ENCODE measurements at places on chromosomes 3 and 15.

DNA sequence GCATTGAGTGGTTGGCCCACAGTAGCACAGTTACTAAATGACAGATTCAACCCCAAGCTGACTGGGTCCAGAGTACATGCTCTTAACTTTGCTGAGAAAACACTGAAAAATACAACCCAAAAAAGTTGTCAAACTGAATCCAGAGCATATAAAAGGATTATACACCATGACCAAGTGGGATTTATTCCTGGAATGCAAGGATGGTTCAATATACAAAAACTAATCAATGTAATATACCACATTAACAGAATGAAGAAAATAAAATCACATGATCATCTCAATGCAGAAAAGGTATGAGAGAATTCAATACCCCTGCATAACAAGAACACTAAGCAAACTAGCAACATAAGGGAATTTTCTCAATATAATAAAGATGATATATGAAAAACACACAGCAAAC, 98.5 kb downstream of the STAG1 start:
- DNase-seq = no peak

- DNase-seq = no peak
These were observed 33.0 kb downstream of the MITF start for GRCh38 chr3:69772152-69772867.

GRCh38 chr15:77643764-77644163, 11.1 kb upstream of the LINGO1 start:
- no peak for DNase-seq

DNA sequence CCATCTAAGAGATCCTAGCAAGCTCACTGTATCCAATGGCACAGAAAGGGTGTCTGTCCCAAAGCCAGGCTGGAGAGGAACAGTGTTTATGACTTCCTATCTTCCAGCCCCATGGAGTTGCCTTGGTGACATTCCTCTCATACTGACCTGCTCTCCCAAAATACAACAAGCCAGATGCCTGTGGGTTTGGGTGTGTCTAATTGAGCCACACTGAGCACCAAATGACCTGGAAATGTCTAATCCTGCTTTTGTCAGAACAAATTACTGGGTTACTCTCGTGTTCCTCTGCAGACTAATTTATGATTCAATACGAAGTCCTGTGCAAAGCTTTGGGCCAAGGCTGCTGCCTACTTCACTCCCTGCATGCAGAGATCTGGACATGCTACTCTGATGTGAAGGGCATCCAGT, 98.1 kb upstream of the STRIT1 start:
- DNase-seq = no peak

GRCh38 chr15:76172782-76173181, 113.0 kb downstream of the TMEM266 start:
- no peak for DNase-seq

GRCh38 chr3:38805765-38806386, 10.1 kb downstream of the SCN10A start:
- peak; percentile 75 for DNase-seq

DNA sequence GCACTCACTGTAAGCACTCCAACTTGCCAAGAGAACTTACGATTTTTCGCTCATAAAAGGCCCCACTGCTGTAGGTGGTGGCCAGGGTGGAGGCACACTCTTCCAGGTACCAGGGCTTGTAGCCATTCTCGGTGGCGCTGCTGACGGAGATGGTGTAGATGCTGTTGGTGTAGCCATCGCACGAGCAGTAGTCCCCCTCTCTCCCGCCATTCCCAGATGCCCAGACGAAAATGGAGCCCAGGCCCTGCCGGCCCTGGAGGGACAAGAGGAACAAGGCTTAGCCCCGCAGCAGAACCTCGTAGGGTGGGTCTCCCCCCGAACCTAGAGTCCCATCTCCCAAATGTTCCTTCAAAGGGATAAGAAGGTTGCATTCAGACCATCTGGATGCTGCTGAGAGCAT, 96.3 kb downstream of the PCSK6 start:
- DNase-seq = no peak

- no peak for DNase-seq
These were observed 63.9 kb upstream of the RGMA start for GRCh38 chr15:93152951-93153350.

GRCh38 chr15:89490081-89490813, 6.1 kb downstream of the RHCG start:
- DNase-seq = no peak

GRCh38 chr3:7710284-7710683, 791.3 kb upstream of the LMCD1 start:
- no peak for DNase-seq

DNA sequence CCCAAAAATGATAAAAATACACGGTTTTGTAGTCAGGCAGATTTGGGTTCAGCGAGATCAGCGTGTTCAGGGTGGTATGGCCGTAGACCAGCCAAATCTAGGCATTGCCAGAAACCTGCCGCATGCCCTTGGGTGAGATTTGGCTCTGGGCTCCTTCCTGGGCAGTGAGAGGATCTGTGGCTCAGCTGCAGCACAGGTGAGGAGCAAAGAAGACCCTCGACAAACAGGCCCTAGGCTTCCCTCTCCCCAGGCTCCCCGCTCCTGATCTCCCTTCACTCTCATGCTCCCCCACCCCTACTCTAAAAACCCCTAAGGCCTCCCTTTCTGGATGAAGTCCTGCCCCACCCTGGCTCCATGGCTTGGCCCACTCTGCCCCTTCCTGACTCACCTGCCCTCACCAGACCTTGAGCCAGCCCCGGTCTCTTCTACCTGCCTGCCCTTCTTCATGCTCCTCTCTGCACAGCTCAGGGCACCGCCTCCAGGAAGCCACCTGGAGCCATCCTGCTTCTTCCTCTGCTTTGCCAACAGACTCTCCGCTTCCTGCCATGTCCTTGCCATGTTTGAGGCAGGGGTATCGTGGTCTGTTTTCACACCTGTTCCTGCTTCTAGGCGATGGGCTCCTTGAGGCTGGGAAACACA, 88.1 kb downstream of the CORO2B start:
- DNase-seq = no peak

DNA sequence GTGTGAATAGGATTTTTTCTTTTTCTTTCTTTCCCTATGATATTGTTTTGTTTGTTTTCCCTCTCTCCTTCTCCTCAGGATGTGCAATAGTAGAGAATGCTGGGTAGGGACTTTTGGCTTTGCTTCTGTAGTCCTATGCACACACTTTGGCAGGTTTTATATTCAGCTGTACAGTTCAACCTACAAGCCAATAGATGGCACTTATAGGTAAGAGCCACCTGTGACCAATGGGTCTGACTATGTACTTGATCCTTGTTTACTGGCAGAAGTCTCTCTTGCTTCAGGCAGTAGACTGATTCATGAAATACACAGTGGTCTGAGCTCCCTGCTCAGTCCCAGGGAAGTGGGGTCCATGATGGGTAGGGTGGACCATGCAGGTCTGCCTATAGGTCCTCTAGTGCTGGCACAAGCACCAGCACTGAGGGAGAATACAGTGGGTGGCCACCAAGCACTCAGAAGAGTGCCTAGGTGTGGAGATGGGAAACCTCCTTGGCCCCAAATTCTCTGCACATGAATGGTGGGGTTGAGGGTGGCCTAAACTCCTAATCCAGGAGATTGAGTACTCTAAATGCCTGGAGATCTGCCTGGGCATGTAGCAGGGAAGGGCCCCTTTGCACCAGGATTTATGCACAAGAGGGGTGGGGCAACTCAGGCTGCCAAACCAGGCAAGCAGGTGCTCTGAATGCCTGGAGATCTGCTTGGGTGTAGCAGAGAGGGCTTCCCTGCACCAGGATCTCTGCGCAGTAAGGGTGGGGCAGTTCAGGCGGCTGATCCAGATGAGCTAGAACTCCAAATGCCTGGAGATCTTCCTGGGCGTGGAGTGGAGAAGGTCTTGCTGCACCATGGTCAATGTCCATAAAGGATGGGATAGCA, 176.1 kb downstream of the DOCK3 start:
- DNase-seq = no peak

GRCh38 chr3:53191836-53192480, 30.9 kb downstream of the PRKCD start:
- DNase-seq = no peak

GRCh38 chr15:101489599-101490407, at the start of gene PCSK6:
PCSK6 (minus strand) TSS chr15:101489707; CDS start chr15:101489670, 37 bp downstream.
- DNase-seq = peak; percentile 41

DNA sequence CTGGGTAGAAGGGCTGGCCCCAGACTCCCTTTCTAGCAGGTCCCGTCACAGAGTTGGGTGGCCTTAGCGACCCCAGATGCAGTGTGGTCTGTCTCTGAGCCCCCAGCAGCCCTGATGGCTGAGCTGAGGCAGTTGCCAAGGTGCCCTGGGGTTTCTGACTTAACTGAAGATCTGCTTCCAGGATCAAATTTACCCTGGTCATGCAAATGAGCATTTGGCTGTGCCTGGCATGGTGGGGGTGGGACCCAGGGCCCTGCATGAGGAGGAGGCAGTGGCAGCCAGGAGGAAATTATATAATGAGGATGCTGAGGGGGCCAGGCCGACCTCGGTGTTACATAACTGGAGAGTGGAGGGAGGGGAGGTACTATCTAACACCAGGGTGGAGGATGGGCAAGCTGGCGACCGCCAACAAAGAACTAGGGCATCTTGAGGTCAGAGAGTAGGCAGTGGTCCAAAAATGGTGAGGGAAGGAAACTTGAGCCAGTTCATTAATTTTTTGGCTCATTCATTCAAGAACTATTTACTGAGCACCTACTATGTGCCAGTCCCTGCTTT, 16.4 kb downstream of the PLEKHO2 start:
- DNase-seq = no peak

GRCh38 chr3:140131895-140132294, 196.9 kb downstream of the CLSTN2 start:
- DNase-seq = no peak

DNA sequence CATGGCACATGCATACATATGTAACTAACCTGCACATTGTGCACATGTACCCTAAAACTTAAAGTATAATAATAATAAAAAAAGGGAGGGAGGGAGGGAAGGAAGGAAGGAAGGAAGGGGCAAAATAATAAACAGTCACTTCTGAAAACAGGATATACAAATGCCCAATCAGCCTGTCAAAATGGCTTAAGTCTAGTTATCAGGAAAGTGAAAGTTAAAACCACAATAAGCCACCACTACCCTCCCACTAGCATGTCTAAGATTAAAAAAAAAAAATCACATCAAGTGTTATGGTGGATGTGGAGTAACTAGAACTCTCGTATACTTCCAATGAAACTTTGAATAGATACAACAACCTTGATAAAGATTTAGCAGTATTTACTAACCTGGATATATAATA, 145.6 kb upstream of the GMNC start:
- DNase-seq = no peak

- DNase-seq = no peak
These were observed 77.9 kb upstream of the SPRED1 start for GRCh38 chr15:38174691-38175090.

DNA sequence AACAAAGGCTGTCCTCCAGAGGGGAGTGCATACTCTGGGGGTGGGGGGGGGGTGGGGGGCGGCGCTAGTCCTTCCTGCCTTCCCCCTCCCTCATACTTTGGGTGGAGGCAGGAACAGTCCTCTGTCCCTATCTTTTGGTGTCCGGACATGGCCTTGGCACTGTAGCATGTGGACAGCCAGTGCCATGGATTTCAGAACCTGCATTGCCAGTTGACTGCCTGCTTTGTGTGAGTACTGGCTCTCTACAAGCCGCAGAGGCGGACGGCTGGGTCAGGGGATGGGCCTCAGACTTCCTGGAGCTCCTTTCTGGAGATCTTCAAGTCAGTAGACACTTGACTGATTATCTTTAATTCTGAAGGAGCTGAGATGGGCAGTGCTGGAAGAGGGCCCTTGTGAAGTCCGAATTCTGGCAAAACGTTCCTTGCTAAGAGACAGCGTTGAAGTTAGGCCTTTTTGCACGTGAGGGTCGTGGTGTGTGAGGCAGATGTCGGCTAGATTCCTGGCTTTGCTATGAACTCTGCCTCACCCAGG, 2.5 kb downstream of the CLDN11 start:
- no peak for DNase-seq

DNA sequence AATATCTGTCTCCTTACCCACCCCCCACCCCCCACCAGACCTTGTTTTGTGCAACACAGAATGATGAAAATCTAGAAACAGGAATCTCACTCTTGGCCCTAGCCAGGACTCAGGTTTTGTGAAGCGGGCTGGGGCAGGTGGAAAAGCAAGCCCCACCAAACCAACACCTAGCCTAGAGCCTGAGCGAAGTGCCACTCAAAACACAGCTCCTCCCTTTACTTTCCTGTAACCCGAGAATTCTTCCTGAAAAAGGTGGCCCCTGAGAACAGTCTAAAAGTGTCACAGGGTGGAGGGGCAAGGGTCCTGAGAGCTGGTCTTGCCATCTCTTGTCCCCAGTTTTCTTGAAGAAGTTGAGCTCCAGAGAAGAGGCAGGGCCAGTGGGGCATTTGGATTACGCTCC, 17.4 kb upstream of the RPUSD3 start:
- DNase-seq = no peak

- no peak for DNase-seq
These were observed 2.2 kb upstream of the SLC12A8 start for GRCh38 chr3:125214738-125215137.

DNA sequence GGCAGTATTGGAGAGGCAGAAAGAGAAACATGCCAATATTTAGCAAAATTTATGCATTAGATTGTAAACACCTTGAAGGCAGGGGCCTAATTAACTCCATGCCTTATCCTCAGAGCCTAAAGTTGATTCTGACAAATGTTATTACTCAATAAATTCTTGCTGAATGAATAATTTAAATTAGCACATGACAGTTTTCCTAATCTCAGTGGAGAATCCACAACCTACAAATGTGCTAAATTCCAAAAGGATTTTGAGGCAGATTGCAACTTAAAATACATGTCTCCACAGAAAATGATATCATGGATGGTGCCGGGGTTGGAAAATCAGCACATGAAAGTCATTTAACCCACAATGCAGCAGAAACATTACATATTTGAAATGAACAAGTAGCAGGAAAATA, 41.1 kb upstream of the NANOGP8 start:
- no peak for DNase-seq

- no peak for DNase-seq
These were observed 52.2 kb upstream of the HES1 start for GRCh38 chr3:194083637-194084224.

DNA sequence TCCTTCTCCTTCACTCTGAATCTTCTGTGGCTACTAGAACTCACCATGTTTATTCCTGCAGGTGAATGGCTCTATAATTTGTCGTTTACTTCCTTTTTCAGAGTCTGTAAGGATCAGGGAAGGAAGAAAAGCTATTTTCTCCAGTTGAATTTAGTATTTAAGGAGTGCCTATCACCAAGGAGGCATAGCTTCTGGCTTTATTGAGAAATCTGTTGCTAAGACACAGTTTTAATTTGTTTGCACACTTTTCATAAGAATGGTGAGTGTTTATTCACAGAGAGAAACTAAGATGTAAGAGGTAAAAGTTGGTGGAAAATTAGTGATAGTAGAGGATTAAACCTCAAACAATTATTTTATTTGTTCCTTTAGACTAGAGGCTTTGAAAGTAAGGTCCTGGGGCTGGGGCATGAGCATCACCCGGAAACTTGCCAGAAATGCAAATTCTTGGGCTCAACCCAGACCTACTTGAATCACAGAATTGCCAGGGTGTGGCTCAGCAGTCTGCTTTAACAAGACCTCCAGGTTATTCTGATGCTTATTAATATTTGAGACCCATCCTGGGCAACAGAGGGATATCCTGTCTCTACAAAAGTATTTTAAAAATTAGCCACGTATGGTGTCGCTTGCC, 461.3 kb downstream of the AGBL1 start:
- no peak for DNase-seq

- peak; percentile 78 for DNase-seq
These were observed 5.5 kb upstream of the CD200 start for GRCh38 chr3:112327371-112327951.
